ENCODE measurements at places on chromosomes 2 and 18.

- DNase-seq, result no peak
Observed at GRCh38 chr2:150471813-150472510, 15.5 kb downstream of the RND3 start.

DNA sequence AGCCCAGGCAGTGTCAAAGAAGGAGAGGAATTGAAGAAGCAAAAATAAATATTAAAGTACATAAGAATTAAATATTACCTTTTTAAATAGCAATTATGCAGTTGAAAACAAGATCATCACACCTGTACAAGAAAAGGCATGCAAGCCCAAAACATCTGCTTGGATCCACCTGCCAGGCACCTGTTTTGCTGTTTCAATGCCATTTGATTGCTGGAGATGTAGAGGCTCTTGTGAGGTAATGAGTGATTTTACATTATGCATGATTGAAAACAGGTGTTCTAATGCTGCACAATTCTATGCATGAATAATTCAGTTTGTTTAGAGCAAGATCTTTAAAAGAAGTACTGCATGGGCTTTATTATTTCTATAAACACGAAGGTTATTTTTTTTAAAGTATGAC, 700.6 kb upstream of the ZEB2 start:
- no peak for DNase-seq

DNA sequence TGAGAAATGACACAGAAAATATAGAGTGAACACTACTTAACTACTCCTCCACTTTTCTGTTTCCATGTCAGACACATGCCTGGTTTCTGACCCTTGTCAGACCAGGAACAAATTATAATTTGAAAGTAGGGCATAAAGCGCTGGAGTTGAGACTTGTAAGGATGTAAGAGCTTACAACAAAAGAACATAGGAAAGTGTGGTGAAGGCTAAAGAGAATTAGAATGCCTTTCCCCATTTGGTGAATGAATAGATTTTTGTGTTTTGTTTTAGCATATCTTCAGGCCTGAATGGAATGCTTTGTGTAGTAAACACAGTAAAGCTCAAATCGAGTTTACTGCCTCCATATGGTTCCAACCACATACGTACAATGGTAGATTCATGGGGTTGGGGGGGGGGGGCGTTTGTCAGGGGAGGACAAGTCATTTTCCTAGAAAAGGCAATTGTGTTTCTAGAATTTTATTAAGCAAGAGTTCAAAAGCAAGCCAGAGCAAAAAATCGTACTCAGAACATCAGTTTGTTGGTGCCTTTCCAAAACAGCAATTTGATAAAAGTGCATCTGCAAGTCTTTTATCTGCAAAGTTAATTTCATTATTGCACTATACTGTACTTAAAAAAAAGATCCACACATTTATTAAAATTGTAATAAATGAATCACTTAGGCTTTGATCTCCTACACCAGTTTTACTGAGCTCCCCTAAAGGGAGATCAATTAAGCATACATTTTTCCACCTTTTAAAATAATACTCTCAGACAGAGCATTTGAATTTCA, 30.9 kb downstream of the NRXN1 start:
- no peak for DNase-seq

GRCh38 chr2:239531456-239532241, 130.8 kb upstream of the HDAC4 start:
- DNase-seq, result no peak

GRCh38 chr2:584863-585823, 92.1 kb downstream of the TMEM18 start:
- no peak for DNase-seq

DNA sequence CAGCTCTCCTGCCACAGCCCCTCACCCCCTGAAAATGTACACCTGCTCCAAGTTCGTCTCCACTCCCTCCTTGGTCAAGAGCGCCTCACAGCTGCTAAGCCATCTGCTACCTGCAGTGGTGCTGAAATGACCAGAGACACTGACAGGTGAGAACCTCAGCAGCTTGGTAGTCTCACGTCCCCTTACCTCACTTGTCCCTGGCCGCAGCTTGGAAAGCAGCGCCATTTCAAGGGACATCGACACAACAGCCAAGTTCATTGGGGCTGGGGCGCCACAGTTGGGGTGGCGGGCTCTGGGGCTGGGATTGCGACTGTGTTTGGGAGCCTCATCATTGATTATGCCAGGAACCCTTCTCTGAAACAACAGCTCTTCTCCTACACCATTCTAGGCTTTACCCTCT, 47.5 kb downstream of the ANKRD44 start:
- no peak for DNase-seq

- DNase-seq, result no peak
Observed at GRCh38 chr2:1492711-1493430, 79.6 kb downstream of the TPO start.

DNA sequence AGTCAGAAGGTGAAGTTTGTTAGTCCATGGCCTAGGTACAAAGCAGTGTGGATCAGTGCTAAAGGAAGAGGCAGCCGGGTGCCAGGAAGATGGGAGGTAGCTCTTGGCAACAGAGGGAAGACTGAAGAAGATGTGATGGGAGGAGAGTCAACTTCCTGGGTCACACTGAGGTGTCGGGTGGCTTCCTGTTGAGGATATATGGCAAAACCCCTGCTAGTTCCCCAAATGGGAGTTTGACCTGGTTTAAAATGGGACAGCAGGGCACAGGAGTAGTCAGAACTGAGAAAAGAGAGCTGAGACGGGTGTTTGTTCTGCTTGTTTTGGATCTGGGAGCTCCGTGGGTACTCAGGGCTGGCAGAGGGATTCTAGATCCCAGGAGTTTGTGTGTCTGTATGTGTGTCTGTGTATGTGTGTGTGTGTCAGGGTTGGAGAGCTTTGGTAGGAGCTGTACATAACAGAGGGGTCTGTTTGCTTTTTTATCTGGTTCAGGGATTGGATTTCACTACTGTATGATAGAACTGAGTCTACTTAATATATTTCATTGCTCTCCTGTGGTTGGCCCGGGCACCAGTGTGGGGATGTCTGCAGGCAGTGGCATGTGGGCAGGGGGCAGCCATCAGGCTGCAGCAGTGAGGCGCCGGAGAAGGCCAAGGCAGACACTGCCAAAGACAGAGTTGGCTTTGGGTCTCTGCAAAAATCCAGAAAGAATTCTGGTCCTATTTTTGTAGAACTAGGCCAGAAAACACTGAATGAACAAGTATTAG, 17.1 kb downstream of the MXD1 start:
- DNase-seq, result no peak

GRCh38 chr2:73561422-73561821, 80.8 kb downstream of the NAT8 start:
- DNase-seq, result no peak

GRCh38 chr2:201345625-201346213, 11.4 kb downstream of the FLACC1 start:
- DNase-seq, result no peak
